ENCODE measurements at places on chromosomes 6 and 20.

DNA sequence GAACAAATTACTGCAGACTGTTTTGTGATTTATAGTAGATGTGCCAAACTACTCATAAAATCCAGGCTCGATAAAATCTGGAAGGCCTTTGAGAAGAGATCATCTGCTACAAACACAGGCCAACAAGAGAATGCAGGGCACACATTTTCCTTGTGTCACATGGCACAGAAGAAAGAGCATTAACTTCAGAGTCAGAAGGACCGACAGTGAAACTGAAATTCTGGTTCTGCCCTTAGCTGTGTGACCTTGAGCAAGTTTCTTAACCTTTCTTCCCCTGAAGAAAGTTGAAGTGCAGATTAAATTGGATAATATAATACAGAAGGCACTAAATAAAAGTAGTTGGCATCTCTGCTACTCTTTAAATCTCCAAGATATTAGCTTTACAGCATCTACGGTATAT, 338.4 kb upstream of the IRAK1BP1 start:
- no peak for DNase-seq

DNA sequence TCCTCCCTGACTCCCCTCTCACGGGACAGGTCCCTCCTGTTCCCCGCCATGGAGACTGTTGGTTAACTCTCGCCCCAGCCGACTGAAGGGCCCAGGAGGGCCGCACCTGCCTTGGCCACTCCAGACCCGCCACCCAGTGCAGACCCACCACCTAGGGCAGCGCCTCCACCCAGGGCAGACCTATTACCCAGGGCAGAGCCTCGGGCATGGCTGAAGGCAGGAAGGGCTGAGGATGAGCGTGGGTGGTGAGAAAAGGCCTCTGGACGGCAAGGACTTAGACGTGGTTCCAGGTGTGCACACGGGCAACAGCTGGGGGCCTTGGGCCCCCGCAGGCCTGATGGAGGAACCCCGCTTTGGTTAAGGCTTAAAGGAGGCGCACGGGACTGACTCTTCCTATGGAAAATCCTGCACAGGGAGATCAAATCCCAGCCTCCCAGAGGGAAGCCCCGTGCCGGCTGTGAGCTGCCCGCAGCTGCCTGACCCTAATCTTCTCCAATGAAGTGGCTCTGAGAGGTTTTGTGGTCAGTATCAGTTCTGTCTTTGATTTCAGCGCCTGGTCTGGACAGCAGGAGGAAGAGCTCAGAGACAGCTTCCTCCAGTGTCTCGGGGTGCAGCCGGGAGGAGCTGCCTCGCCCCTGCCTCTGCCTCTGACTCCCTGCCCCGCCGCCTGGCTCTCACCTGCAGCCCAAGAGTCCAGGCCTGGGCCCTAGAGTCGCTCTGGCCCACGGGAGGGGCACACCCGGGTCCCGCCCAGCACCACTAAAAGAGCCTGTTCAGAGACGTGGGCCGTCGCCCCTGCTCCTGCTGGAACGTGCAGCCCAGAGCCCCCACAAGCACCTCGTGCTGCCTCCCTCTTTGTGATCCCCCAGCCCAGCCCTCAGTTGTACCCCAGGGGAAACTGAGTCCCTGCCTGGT, 12.1 kb upstream of the CHRNA4 start:
- DNase-seq, result no peak

- no peak for DNase-seq
These were observed 32.5 kb downstream of the SRSF3 start for GRCh38 chr6:36626636-36627035.

GRCh38 chr6:163323705-163324104, 90.8 kb upstream of the QKI start:
- no peak for DNase-seq

DNA sequence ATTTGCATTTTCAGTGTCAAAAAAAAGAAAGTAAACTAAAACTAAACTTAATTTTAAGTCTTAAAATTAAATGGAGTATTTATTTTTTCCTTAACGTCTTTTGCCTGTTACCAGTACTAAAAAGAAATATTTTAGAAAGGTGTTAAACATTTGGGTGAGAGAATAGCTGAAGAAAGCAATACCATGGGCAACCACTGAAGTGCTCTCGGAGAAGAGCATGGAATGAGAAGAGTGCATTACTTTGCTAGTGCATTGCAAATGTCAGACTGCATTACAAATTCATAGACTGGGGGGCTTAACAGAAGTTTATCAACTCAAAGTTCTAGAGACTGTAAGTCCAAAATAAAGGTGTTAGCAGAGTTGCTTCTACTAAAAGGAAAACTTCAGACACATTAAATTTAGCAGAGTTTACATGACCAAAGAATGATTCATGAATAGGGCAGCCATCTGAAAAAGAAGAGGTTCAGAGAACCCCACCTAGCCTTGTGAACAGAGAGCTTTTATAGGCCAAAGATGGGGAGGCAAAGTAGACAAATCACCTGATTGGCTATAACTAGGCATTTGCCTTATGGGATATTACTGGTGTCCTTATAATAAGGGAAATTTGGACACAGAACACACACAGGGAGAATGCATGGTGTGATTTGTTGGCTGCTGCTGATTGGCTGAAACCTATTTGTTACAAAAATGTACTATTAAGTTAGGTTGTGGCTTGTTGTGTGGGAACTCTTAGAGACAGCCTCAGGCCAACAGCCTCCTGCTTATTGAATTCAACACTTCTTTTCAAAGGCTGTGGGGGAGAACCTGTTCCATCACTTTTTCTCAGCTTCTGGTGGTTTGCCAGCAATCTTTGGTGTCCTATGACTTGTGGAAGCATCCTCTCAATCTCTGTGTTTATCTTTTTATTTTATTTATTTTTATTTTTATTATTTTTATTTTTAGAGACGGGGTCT, 106.7 kb upstream of the RREB1 start:
- DNase-seq, result no peak
